AG20443 (cell line): ENCODE measurements at places on chromosomes 4 and X.
A peak's percentile ranks its signal among the peaks of the same experiment; 100 is the strongest.

- no peak for DNase-seq
These were observed 16.0 kb upstream of the PRRG1 start for GRCh38 chrX:37332987-37333658.

- DNase-seq = no peak
These were observed 1301.8 kb upstream of the DIAPH2 start for GRCh38 chrX:95382799-95383198.

- no peak for DNase-seq
These were observed 28.9 kb downstream of the CASP3 start for GRCh38 chr4:184620212-184620867.

DNA sequence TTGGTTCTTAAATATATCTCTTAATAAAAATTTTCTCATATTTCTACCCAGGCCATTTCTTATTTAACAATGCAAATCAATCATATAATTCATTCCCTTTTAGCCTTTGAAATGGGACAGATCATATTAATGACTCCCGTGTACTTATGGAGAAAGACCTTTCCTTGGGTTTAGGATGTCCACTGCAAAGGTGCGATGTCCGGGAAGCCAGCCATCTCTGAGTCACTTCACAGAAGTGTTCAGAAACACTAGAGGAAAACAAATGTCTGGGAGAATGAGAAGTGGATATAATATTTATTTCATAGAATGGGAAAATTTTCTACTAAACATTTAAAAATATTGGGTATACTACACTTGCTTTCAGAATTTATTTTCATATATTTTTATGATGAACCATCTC lies 15.3 kb downstream of the INTU start:
- no peak for DNase-seq

GRCh38 chrX:132539611-132540010 lies 50.8 kb upstream of the MBNL3 start:
- no peak for DNase-seq

GRCh38 chr4:124118061-124118460 lies 594.5 kb downstream of the ANKRD50 start:
- DNase-seq = no peak

DNA sequence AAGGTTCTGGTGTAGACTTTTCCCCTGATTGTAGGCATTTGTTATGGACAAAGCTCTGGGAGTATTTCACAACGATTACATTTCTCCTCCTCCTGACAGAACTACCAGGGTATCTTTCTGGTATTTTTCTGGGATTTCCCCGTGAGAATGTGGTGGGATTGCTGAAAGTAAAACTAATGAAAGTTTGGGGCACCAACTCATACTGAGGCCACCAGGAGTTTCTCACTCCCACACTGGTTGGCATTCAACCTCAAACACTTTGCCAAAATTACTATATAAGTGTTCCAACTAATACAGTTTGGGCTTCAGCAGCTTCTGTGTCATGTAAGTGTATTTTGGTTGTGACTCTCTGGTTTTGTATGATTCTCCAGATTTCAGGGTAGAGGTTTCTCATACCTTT lies 855.1 kb downstream of the GLUD2 start:
- no peak for DNase-seq

- DNase-seq = no peak
These were observed 112.1 kb downstream of the ARHGAP6 start for GRCh38 chrX:11553594-11553993.

DNA sequence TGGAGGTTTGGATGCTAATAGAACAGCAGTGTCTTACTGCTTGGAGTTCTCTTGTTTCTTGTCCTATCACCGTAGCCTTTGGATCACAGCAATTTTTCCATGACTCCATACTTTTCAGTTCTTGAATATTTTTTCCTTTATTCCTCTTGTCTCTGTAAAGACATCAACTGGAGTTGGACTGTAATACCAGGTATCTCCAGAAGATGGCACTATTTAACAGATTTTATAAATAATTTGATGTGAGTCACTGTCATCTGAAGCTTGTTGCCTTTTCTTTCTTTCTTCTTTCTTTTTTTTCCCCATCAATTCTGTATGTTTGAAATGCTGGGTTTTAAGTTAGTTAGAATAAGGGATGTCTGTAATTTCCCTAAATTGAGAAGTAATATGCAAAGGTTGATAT lies 24.1 kb downstream of the HPRT1 start:
- DNase-seq = peak; percentile 9

DNA sequence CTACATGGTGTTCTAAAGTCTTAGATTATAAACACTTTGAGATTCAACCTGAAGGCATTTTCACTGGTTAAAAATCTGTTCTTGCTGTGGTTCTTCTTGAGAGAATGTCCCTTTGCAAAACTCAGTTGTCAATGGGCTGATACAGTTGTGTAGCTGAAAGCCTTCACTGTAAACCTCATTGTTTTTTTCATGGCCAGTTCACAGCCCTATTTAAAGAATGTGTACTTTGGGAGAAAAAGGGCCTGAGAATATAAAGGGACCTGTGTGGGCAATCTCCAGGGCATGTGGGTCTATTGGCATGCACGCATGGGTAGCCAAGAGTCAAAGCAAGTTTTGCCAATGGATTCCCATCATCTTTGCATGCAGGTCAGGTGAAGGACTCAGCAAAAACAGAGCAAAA lies 7.8 kb upstream of the MAP7D3 start:
- no peak for DNase-seq

DNA sequence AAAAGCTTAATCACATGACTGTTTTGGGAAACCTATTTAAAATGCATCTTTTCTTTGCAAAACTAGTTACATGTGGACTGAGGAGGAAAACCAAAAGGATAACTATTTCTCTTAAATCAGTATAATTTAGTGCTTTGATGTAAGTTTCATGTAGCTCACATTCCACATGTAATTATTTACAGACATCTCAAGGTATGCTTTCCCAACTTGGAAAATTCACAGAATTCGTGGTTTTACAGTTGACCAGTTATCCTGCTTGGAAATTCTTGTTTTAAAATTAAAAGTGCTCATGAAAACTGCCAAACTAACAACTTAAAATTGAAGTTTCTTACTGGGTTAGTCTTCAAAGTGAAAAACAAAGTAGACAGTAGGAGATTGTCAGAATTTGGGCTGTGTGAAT lies 52.4 kb downstream of the EDNRA start:
- DNase-seq = no peak

DNA sequence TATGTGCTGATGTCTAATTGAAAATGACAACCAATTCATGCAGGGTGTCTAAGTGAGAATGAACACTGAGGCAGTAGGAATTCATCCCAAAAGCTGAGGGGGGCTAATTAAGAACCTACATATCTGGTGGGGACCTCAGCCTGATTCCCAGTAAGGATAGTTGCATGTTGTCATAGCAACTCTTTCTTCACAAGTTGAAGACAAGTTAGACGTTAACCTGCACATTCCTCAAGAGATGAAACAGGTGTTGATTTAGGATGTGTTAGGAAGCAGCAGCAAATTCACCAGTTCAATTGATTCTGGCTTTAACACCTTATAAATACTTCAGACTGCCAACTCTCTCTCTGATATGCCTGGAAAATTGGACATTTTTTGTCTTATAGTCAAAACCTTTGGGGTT lies 7.3 kb downstream of the FNIP2 start:
- DNase-seq = no peak

DNA sequence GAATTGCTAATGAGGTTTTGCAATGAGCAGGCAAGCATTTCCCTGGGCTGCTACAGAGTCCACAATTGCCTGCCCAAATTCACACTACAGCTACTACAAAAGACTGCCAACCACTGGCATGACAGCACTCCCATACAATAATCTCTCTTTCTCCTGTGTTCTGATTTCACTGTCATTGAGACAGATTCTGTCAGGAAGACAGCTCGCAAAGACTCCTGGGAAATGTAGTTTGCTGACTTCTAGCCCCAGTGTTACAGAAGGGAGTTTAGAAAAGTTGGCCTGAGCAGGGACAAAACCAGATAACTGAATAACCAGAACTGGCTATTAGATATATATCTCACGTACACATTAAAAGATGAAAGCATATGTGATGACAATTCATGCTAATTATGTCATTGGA lies 1231.3 kb upstream of the PRKX start:
- no peak for DNase-seq

GRCh38 chr4:6908432-6909112 lies 1.1 kb upstream of the TBC1D14 start:
- DNase-seq = no peak

DNA sequence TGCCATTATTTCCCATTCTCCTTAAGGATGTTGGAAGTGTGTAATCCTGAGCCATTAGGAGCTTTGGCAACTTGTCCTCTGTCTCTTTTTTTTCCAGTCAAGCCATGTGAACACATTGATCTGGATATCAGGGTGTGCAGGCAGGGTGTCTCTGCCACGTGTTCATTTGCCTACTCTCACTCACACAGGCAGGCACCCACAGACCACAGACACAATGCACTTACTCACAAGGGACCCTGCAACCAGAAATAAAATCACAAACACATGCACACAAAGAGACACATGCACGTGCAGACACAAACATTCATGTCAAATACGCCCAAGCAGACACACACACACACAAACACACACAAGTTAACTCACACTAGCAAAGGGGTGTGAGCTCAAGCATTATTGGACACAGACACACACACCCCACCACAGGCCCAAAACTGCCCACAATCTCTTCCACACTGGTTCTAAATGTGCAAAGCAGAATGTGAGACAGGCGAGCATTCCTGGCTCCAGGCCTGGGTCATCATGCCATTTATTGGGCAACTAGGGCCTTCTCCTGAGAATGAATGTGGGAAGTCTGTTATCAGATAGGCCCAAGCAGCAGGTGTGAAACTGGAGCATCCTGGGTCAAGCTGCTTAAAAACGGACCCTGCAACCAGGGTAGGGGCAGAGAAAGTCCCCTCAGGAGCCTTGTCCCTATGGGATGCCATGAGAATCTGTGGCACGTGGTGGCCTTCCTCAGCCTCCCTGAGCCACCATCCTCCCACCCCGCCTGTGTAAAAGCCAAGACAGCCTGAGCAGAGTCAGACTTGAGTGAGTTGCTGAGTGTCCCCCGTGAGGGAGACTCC lies 63.4 kb downstream of the NBDY start:
- no peak for DNase-seq

GRCh38 chrX:136028383-136028984 lies 43.2 kb downstream of the SLC9A6 start:
- DNase-seq = peak; percentile 23

GRCh38 chr4:152951348-152951747 lies 15.2 kb downstream of the FHDC1 start:
- DNase-seq = no peak

- peak; percentile 44 for DNase-seq
These were observed 22.9 kb upstream of the CPE start for GRCh38 chr4:165355900-165356300.

GRCh38 chrX:65551489-65552339 lies 17.1 kb upstream of the LAS1L start:
- no peak for DNase-seq

DNA sequence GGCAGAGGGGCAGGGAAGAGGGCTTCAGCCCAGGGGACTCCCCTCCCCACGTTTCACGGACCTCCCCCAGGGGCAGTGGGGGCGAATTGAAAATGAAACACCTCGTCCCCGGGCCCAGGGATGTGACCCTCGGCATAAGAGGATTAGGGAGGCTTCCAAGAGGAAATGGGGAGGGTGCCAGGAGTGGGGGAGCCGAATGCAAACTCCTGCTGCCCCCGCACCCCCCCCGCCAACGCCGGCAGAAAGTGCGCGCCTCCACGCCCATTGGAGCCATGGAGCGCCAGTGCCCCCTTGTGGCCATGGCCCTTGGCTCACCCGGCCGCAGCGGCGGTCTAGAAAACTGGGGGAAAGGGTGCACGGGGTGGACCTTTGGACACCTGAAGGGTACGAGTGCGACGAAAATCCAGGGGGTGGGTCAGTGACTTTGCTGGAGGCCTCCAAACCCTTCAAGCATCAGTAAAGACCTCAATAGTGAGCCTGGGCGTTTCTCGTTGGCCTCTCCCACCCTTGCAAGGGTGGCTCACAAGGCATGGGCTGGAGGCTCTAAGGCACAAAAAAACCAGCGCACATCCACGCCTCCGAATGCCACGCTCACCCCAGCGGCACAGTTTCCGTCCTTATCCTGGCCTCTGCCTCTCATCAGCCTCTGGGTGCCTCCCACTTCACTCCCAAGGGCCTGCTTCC lies 120.8 kb upstream of the PJA1 start:
- DNase-seq = peak; percentile 81

DNA sequence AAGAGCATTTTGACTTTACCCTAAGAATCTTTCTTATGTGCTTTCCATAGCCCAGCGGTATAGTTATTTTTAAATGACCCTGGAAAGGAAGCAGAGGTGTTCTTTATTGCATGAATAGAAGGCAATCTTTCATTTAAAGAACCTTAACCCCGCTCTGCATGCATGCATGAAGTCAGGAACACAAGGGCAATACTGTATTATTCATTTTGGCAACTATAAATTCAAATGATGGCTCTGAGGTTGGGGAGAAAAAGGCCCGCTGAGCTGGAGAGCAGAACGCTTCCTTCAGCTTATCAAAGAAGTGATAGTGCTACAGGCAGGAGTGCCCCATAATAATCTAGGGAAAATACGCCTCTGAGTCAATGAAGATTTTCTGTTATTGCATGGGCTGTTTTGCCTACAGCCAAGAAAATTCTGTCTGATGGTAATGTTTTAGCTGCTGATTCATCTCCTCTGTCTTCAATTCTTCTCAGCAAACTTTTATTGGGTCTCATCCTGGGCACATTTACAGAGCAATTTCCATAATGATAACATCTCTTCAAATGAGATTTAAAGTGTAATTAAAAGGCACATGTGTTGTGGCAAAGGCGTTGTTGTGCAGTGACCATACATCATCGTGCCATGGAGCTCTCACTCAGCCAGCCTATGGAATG lies 452.2 kb upstream of the FTHL17 start:
- DNase-seq = no peak

DNA sequence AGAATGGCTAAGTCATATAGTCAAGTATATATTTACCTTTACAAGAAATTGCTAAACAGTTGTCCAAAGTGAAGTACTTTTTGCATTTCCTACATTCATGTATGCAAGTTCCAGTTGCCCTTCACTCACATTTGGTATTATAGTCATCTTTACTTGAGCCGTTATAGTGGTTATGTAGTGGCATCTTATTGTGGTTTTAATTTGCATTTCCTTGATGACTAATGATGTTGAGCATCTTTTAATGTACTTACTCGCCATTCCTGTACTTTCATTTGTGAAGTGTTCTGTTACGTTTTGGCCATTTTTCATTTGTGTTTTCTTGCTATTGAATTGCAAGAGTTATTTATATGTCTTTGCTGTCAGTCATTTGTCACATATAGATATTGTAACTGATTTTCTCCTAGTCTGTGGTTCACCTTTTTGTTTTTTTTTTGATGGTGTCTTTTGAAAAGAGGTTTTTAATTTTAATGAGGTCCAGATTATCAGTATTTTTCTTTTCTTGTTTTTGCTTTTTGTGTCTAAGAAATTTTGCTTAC lies 27.6 kb downstream of the ARFIP1 start:
- DNase-seq = no peak
